T-cell (primary cell): ENCODE measurements at places on chromosomes 1 and 21. TPM values are rescaled to one million over a fixed set of nuclear protein-coding genes. Genes with fewer than 3 reads are reported as not detected.

The THEMIS2 gene
- 101 TPM for total RNA-seq

The ZNF697 gene
- 0.09 TPM for total RNA-seq

The FAM131C gene
- not detected for total RNA-seq

The SMPDL3B gene
- total RNA-seq, result 0.44 TPM

The FAM177B gene
- total RNA-seq, result 1.1 TPM

The ARHGEF16 gene
- 0.44 TPM for total RNA-seq

The PLA2G2C gene
- total RNA-seq, result not detected

The SMCP gene
- total RNA-seq, result not detected

The OR11L1 gene
- total RNA-seq, result not detected
